ENCODE measurements at places on chromosomes 11 and 22. TPM values are rescaled to one million over a fixed set of nuclear protein-coding genes. Genes with fewer than 3 reads are reported as not detected.

- DNase-seq, result no peak
Observed at GRCh38 chr22:50371101-50371648, 28.0 kb downstream of the PPP6R2 start.

FIBP gene
- polyA plus RNA-seq, result 79.0 TPM

DNA sequence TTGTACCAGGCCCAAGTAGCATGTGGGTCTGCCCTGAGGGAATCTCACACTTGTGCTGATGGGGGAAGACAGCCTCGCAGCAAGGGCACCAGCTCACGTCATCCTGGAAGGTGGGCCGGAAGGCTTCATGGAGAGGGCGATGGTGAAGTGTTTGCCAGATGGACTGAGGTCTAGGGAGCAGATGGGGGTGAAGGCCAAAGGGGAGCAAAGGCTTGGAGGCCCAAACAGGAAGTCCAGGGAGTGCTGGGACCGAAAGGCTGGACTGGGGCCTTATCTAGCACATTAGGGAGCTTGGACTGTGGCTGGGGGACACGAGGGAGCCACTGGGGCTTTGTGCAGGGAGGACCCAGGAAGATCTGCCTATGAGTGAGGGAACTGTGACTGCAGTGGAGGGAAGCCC, 1.2 kb upstream of the TNFRSF13C start:
- no peak for DNase-seq

DNA sequence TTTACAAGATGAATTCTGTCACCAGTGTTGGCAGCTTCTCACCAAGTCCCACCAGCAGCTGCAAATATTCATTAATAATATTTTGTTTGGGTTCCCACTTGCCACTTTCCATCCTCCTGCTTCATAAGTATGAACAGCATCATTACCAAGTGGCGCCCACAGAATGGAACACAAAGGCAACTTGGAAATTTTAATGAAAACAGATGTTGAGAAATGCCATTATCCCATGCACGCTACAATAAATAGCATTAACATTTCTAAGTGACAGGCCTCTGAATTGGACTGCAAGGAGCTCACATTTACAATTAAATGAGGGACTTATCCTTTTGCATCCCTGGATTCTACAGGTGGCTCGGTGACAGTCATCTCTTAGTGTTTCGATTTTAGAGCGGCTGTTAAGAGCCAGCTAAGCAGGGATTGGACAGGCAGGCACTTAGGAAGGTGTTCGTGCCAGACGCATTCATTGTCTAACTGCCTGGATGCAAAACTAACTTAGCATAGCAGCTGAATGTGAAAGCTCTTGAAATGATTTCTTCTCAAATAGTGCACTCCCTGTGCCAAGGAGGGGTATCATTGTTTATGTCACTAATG, 170.3 kb downstream of the KIRREL3 start:
- DNase-seq, result no peak
